ENCODE measurements at places on chromosomes 12 and 14.

DNA sequence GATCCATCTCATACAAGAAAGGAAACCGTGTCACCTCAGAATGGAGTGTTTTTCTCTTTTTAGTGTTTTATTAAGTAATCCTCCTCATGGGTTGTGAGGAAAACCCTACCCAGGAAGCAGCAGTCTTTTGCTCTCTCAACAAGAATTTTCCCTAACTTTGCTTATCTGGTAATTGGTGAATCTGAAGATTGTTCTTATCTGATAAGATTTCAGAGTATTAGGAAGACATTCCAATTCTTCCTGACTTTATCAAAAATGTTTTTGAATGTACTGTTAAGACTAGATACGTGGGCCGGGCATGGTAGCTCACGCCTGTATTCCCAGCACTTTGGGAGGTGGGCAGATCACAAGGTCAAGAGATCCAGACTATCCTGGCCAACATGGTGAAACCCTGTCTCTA, 86.0 kb downstream of the PHLDA1 start:
- no peak for DNase-seq

GRCh38 chr14:32950584-32950983, 11.9 kb downstream of the NPAS3 start:
- no peak for DNase-seq

DNA sequence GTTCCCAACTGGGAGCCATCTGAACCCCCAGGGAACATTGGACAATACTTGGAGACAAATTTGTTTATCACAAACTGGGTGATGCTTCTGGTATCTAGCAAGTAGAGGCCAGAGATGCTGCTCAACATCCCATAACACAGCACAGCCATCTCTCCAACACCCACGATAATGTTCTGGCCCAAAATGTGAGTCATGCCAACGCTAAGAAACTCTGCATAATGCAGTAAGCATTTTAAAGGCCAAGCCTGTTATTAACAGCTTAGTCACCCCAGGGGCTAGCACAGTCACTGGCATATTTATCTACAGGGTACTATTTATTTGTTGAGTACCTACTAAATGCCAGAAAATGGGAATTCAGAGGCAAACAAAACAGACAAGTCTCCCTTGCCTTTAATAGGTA, 873.1 kb upstream of the TMEM132C start:
- DNase-seq, result no peak

GRCh38 chr14:57712698-57713097, 153.2 kb downstream of the SLC35F4 start:
- DNase-seq, result no peak

DNA sequence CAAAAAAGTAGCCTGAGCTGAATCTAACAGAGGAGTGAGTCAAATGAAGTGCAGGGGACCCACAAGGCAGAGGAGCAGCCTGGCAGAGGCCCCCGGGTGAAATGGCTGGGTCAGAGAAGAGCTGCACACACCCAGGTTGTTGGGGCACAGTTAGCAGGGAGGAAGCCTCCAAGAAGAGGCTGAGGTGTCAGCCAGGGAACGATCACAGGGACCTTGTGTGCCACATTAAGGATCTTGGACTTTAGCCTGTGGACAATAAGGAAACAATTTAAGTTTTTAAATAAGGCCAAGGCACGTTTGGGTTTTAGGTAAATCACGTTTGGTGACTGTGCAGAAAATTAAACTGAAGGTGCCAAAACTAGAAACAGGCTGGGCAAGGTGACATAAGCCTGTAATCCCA, 35.1 kb downstream of the OR10P1 start:
- DNase-seq, result no peak

DNA sequence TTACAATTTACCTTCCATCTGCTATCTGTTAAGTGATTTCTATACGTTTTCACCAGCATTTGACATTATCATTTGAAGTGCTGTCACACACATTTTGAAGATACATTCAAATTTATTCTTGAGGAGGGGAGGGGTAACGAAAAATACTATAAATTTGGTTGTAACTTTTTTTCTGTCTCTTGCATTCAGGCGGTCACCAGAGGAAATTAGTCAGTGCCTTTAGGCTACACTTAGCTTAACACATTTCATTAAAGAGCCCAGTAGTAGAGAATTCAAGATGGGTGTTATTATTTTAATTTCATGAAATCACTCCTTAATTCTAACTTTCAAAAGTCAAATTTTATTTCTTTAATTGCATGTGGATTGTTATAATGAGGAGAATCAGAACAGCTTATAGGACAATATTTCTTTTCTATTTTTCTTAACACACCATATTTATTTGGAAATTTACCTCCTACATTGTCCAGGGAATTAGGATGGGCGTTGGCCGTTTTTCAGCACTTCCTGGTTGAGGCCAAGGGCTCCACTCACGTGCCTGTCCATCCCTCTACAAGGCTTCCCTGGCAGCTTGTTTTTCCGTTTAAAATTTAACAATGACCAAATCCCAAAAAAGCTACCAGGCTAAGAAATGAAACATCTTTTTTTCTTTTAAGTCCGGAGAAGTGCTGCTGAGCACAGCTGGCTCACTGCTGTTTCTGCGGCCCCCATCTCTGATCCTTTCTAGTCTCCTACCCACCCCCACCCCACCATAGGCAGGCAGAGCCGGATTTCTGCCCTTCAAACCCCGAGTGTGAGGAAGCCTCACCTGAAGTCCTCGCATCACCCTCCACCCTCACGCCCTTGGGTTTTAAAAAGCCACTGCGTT, 1.1 kb upstream of the FAR2 start:
- DNase-seq, result no peak

DNA sequence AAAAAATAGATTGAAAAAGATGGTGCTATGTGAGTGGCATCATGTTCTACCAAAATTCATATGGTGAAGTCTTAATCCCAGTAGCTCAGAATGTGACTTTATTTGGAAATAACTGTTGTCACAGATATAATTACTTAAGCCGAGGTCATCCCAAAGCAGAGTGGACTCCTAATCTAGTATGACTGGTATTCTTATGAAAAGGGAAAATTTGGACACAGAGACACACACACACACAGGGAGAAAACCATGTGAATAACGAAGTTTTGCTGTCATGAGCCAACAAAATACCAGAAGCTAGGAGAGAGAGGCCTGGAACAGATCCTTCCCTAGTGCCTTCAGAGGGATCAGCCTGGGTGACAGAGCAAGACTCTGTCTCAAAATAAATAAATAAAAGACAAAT, 62.6 kb downstream of the FAR2 start:
- DNase-seq, result no peak

GRCh38 chr14:103109535-103110441, 13.5 kb upstream of the TNFAIP2 start:
- DNase-seq, result peak; percentile 54
